ENCODE measurements at places on chromosomes 4 and X. TPM values are rescaled to one million over a fixed set of nuclear protein-coding genes. Genes with fewer than 3 reads are reported as not detected.

DNA sequence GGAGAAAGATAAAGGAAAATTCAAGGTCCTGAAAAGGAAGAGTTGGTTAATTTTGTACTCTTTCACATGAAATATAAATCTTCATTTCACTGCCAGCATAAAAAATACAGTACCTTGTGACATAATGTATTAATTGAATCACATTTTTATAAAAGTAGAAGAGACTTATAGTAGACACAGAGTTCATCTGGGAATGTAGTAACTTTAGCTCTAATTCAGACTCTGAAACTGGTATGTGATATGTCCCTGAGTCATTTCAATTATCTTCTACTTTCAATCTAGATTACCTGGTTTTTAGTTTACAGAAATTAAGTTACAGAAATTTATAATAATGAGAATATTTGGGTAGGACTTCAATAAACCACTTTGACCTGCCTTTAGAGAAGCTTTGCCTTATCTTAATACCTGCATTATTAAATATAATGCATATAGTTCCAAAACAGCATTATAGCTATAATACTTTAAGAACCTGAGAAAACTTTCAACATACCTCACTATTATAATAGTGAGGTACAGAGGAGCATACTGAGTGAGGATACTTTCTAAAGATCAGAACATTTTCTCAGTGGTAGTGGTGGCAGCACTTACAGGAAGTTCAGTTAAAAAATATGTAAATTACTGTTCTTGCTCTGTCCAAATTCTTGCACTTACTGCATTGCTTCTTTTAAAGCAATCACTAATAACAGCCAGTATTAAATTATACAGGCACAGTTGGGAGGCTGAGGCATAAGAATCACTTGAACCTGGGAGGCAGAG, 11.2 kb downstream of the NEK1 start:
- DNase-seq: no peak

DNA sequence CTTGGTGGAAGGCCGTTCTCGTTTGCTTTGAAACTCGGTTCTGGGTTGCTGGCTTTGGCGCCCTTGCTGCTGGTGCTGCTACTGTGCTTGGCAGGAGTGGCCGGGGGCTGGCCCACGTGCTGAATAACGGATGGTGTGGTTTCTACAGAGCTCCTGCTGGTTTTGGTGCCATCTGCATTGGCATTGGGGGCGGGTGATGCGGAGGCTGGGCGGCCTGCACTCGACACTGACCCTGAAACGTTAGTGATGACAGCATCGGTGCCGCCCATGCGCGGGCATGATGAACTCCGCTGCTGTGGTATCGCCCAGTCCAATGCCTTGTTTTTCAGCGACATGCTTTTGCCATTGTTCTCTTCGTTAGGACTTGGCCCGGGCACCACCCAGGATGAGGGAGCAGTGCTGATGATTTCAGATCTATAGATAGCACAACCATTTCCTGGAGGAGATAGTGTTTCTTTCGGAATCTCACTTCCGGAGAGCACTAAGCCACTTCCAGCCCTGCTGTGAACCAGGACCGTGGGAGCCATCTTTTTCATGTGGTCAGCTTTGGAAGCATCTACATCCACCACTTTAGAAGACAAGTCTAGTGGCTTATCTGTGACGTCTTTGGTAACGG, 24.2 kb downstream of the BCOR start:
- no peak for DNase-seq

DNA sequence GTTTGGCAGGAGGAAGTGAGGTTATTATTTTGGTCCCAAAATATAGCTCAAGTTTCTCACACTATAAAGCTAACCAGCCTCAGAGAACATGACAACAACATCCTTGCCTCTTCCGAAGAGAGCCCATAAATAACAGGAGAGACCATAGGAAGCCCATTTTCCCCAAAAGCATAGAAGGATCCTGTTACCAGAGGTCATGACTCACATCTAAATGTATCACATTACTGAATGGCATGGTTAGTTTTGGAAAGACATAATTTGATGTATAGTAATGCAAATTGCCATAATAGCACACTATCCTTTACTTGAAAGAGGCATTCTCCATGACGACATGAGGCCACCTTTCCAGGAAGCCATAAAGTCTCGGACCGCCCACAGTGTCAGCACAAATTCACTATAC, 238.8 kb upstream of the GRIA3 start:
- no peak for DNase-seq

- DNase-seq: no peak
Measured at GRCh38 chr4:38004887-38005286, 44.7 kb downstream of the PTTG2 start.

GRCh38 chrX:71650333-71650969, 16.9 kb upstream of the LOC101059915 start:
- no peak for DNase-seq

DNA sequence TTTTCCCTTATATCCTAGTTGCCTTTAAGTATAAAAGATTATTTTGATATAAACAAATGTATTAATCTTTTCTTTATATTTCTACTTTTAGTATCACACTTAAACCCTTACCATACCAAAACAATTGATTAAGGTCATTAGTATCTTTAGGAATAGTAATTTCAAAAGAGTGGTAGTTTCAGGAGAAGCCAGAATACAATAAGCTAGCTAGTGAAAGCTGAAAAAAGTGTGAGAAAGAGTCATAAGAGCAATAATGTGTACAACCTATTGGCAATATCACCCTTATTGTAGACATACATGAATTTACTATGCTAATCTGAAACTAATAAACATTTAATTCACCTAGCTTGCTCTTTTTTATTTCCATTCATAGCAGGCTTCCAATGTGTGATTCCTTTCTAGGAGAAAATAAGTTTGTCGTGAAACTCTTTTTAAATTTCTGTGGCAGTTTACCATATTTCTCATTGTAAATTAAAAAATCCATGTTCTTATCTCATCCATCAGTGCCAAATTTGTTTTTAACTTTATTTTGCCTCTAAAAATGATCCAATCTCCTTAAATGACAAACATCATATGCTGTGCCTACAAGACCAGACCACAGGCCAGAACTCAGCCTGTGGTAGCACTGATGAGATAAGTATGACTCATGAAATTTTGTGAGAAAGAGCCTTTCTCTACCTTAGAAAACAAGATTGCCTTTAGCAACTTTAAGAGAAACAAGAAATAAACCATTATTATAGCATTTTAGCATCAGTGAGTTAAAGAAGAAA, 8.1 kb downstream of the NEK1 start:
- no peak for DNase-seq

GRCh38 chrX:10952619-10953018, 158.5 kb upstream of the HCCS start:
- DNase-seq: no peak

HHIP gene
- total RNA-seq: 0.03 TPM

RHOXF2 gene
- not detected for total RNA-seq
